WTC11 (cell line): ENCODE measurements at places on chromosomes 12 and 14.

DNA sequence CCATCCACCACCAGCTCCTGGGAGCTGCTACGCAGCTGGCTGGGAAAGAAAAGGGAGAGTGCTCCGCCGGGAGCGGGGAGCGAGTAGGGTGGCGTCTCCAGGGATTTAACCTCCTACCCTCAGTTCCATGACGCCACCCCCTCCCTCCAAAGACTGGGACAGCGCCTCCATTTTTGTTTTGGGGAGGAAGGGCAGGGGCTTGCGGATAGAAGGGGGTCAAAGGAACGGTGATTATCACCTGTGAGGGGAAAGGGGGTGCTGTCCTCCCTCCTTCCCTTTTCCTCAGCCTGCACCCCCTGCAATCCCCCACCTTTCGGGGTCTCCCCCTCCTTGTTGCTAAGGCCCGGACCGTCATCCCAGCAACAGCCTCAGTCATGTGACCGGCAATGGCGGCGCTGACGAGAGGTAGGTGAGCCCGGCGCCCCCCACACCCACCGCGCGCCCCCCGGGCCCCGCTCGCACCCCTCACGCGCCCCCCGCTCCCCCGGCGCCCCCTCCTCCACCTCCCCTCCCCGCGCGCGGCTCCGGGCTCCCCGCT, at the start of gene DTX3:
Gene DTX3 (plus strand): TSS at position 371 of the 538 bp plus-strand sequence. CDS start 1,694 bp downstream, outside the sequence.
- peak; percentile 52 for DNase-seq

- DNase-seq = no peak
These were observed 7.7 kb upstream of the PCK2 start for GRCh38 chr14:24086193-24086955.

DNA sequence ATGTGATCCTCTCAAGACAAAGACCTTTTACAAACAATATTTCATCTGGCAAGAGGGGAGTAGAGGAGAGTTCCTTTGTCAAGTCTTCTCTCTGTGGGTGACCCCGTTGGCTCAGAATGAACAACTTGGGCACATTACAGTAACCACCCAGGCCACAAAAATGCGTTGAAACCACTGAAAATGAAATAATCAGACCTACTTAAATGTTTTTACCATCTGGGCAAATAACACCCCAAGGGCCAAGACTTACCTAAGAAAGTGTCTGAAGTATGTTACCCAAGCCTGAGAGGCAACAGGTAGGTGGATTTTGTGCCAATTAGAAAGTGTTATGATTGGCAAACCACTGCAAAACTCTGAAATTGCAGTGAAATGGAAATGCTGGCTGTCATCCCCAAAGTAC, 1.3 kb downstream of the TC2N start:
- no peak for DNase-seq

DNA sequence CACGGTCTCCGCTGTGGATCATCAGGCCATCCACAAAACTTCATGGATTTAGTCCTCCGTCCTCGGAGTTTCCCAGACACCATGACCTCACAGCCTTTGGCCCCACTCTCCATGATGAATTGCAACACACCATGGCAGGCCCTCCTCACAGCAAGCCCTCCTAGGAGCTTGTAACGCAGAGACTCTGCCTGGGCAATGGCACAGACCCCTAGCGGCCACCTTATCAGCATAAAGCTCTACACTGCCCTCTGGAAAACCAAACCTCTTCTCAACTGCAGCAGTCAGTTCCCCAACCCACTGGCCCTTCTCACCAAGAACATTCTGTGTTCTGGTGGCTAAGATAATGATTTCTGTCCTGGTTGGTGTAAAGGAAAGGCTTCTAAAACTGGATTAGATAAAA, 238.4 kb upstream of the USP15 start:
- DNase-seq = no peak

- peak; percentile 88 for DNase-seq
These were observed 23.2 kb upstream of the ESRRB start for GRCh38 chr14:76352639-76353281.

DNA sequence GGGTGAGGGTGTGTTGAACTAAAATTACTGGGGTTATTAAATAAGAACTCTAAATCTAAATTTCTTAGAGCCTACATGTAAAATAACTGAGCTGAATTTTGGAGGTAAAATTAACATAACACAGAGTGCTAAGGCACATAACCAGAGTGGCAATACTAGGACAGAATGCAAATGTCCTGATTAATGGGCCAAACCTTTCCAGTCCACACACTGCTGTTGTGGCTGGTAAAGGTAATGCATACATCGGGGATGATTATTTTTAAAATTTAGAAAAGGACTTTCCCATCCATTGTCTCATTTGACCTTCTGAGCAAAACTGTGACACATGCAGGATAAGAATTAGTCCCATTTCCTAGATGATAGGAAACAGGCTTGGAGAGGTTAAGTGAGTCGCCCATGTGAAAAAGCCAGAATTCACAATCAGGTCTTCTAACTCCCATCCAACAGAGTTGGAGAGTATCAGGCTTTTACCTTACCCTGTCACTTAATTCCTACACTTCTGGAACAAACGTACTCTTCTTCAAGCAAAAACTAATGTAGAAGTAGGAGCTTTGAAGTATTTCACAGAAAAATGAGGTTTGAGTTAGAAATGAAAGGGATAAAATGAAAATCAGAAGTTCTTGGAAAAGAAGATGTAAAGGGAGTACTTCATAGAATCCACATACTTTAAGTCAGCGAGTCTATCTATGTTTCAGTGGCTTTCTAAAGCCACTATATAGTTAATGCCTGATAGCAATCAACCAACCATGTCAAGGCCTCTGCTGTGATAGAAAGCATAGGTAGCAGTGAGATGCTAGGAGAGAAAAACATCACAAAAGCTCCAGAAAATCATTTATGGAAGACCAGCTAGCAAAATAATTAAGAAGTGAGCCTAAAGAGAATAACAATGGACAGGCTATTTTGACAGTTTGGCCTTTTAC, 334.9 kb upstream of the DIO2 start:
- DNase-seq = no peak

DNA sequence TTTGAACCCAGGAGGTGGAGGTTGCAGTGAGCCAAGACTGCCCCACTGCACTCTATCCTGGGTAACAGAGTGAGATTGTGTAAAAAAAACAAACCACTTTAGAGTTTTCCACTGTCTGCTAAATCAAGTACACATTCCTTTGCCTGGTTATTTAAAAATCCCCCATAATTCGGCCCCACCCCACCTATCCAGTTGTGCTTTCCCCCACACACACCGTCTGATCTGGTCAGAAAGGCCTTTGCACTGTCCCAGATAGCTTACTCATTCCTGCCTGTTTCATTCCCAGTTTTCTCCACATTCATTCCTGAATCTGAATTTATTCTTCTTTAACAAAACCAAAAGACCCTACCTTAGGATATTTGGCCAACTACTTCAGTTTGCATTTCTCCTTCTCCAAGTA, 29.5 kb downstream of the NINJ2 start:
- no peak for DNase-seq
